Adipose tissue (tissue), 3 donors: ENCODE measurements at places on chromosomes 6 and 20. TPM values are rescaled to one million over a fixed set of nuclear protein-coding genes. Genes with fewer than 3 reads are reported as not detected.

The RNF39 gene
- polyA plus RNA-seq: not detected

The COL11A2 gene
- 0.88 TPM for polyA plus RNA-seq

The CST2 gene
- not detected for polyA plus RNA-seq

The PSORS1C2 gene
- polyA plus RNA-seq: not detected

The DPPA5 gene
- not detected for polyA plus RNA-seq

The SMLR1 gene
- polyA plus RNA-seq: not detected

The BANF2 gene
- polyA plus RNA-seq: not detected

The TGM3 gene
- polyA plus RNA-seq: 0.46 TPM

The COL21A1 gene
- 1.9 TPM for polyA plus RNA-seq
